GM12878 (cell line): ENCODE measurements at places on chromosomes 16 and 17. TPM values are rescaled to one million over a fixed set of nuclear protein-coding genes. Genes with fewer than 3 reads are reported as not detected.

Gene ASPHD1
- not detected in 2 replicates for total RNA-seq

Gene C16orf46
- total RNA-seq, result not detected in 2 replicates

Gene TNFSF12
- total RNA-seq, result 6.7 and 7.0 TPM in 2 replicates

Gene SMPD3
- total RNA-seq, result 1.5 and 1.8 TPM in 2 replicates

Gene HBQ1
- total RNA-seq, result not detected in 2 replicates

DNA sequence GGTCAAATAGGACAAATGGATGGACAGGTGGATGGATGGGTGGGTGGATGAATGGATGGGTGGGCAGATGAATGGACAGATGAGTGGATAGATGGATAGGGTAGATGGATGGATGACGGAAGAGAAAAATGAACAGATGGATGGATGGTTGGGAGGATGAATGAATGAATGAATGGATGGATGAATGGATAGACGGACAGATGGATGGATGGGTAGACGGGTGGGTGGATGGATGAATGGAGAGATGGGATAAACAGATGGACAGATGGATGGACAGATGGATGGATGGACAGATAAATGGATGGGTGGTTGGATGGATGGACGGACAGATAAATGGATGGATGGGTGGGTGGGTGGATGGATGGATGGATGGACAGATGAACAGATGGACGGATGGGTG is 232.8 kb downstream of the GRIN2A start:
- no peaks in the 10 kb centered on the region for H3K36me3 ChIP-seq
- no peak for DNase-seq
- no peak overlapping the region for H3K27ac ChIP-seq
- no peaks in the 10 kb centered on the region for H3K27me3 ChIP-seq
- no peak overlapping the region for H3K4me3 ChIP-seq

DNA sequence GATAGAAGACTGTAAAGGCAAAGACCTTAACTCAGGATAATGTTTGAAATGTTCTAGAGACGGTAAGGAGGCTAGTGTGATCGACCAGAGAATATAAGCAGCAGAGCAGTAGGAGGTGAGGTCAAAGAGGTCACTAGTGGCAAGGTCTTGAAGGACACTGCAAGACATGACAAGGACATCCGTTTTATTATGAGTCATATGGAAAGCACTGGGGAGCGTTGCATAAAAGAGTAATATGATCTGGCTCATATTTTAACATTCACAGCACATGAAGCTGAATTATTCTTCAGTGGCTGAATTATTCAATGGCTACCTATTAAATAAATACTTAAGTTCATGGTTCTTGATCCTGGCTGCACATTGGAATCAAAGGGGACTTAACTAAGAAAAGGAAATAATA is 123.7 kb downstream of the SOX9 start:
- H3K4me3 ChIP-seq, result no peak overlapping the region
- no peaks in the 10 kb centered on the region for H3K36me3 ChIP-seq
- H3K27me3 ChIP-seq, result no peaks in the 10 kb centered on the region
- no peak for DNase-seq
- no peak overlapping the region for H3K27ac ChIP-seq

- no peaks in the 10 kb centered on the region for H3K36me3 ChIP-seq
- peak; percentile 62 for DNase-seq
- peak overlapping the region; percentile 14; the same call in 1 of the 2 replicates for H3K27ac ChIP-seq
- peaks cover 24% of the 10 kb centered on the region for H3K4me1 ChIP-seq
- H3K27me3 ChIP-seq, result no peaks in the 10 kb centered on the region
- H3K4me3 ChIP-seq, result no peak overlapping the region
Observed at GRCh38 chr16:31344712-31345111, 10.3 kb upstream of the ITGAX start.

- no peak overlapping the region for H3K27ac ChIP-seq
- peaks cover 11% of the 10 kb centered on the region for H3K4me1 ChIP-seq
- H3K4me3 ChIP-seq, result no peak overlapping the region
- no peak for DNase-seq
Observed at GRCh38 chr17:39701012-39701783, 1.3 kb downstream of the ERBB2 start.

DNA sequence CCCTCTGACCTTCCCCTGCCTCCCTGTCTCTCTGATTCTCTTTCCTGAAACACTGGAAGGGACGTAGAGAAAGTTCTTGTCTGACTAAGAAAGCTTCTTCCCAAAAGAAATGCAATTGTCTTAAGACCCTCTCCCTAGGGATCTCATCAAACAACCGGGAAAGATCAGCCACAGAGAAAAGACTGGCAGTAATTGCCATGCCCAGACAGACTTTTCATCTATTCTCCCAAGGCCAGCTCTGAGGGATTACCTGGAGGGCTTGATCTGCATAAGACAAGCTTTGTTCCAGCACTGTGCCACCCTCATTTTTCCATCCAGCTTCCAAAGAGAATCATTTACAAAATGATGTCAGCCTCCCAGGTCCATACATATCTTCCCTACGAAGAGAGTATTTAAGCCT is 38.8 kb upstream of the HS3ST3A1 start:
- no peaks in the 10 kb centered on the region for H3K27me3 ChIP-seq
- no peaks in the 10 kb centered on the region for H3K36me3 ChIP-seq
- no peak overlapping the region for H3K27ac ChIP-seq
- no peak for DNase-seq
- no peak overlapping the region for H3K4me3 ChIP-seq

GRCh38 chr17:72151565-72152386 is 31.0 kb downstream of the SOX9 start:
- H3K36me3 ChIP-seq, result no peaks in the 10 kb centered on the region
- no peaks in the 10 kb centered on the region for H3K4me1 ChIP-seq
- H3K27me3 ChIP-seq, result no peaks in the 10 kb centered on the region
- H3K4me3 ChIP-seq, result no peak overlapping the region
- no peak overlapping the region for H3K27ac ChIP-seq

GRCh38 chr16:70694868-70695218 is 9.0 kb upstream of the MTSS2 start:
- no peaks in the 10 kb centered on the region for H3K4me1 ChIP-seq
- H3K27ac ChIP-seq, result no peak overlapping the region
- no peaks in the 10 kb centered on the region; the same call in 1 of the 2 replicates for H3K36me3 ChIP-seq
- H3K4me3 ChIP-seq, result no peak overlapping the region
- no peak for DNase-seq

DNA sequence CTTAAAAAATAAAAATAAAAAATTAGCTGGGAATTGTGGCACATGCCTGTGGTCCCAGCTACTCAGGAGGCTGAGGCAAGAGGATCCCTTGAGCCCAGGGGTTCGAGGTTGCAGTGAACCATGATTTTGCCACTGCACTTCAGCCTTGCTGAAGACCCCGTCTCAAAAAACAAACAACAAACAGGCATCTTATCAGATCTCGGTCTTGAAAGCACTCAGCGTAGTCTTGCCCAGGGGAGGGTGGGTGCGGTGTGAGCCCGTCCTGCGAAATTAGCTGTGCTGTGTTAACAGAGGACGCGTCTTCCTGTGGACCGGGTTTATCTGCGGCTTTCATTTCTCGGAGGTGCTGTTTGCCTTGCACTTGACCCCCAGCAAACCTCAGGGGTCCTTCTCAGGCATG is 5.4 kb downstream of the GAA start:
- no peak for DNase-seq
- no peak overlapping the region for H3K27ac ChIP-seq
- peaks cover 5% of the 10 kb centered on the region; the same call in 1 of the 2 replicates for H3K4me1 ChIP-seq
- H3K4me3 ChIP-seq, result no peak overlapping the region
- no peaks in the 10 kb centered on the region for H3K36me3 ChIP-seq

DNA sequence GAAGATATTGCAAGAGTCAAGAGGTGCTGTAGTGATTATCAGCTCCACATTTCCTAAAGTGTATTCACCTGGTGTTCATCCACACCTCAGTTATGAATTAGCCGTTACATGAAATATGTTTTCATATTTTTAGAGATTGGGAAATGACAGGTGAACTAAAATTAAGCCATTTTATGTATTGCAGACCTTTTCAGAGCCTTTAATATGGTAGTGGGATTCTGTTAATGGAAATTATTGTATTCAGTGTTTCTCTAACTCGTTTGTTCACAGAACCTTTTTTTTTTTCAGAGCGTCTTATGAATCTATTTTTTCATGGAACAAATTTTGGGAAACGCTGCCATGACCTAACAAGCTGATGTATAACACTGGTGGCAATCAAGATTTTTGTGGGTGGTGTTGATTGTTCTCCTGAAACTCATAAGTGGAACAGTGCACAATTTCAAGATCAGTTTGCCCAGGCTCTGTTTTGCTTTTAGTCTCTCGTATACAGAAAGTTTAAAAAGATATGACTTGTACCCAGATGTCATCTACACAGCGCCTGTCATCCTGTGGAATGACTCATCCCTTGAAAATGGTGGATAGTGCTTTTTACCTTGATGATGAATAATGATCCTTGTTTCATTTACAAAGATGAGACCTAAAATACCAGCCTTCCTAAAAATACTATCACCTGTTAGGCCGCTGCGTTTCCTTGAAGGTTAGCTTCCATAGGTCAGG is 88.8 kb downstream of the ARHGAP44 start:
- H3K4me3 ChIP-seq, result no peak overlapping the region
- peak overlapping the region; percentile 27; the same call in 1 of the 2 replicates for H3K27ac ChIP-seq
- H3K4me1 ChIP-seq, result no peaks in the 10 kb centered on the region
- no peaks in the 10 kb centered on the region for H3K36me3 ChIP-seq
- H3K27me3 ChIP-seq, result no peaks in the 10 kb centered on the region

GRCh38 chr16:75494661-75495075 is 573 bp downstream of the CHST6 start:
- DNase-seq, result no peak
- no peaks in the 10 kb centered on the region for H3K27me3 ChIP-seq
- H3K4me1 ChIP-seq, result peaks cover 13% of the 10 kb centered on the region
- no peaks in the 10 kb centered on the region for H3K36me3 ChIP-seq
- H3K27ac ChIP-seq, result no peak overlapping the region

DNA sequence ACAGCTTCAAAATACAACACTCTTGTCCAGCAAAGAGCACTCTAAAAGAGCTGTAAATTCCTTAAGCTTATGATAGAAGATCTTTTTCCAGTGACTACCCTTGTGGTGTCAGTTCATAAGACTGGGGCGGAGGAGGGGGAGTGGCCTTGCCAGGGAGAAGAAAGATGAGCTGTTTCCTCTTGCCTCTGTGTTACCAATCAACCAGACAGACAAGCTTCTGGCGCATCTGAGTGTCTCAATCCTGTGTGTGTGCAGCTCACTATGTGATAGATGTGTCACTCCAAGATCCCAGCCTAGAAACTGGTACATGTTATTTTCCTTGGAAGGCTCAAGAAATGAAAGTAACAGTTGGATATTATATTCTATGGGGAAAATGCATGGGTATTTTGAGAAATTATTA is 167.4 kb upstream of the CACNG3 start:
- DNase-seq, result no peak
- H3K36me3 ChIP-seq, result peaks cover 2% of the 10 kb centered on the region
- H3K4me1 ChIP-seq, result no peaks in the 10 kb centered on the region
- H3K4me3 ChIP-seq, result no peak overlapping the region

- H3K27ac ChIP-seq, result no peak overlapping the region
- H3K27me3 ChIP-seq, result no peaks in the 10 kb centered on the region; the same call in 1 of the 2 replicates
- H3K4me1 ChIP-seq, result no peaks in the 10 kb centered on the region
- no peaks in the 10 kb centered on the region for H3K36me3 ChIP-seq
- DNase-seq, result no peak
- no peak overlapping the region for H3K4me3 ChIP-seq
Observed at GRCh38 chr17:55648086-55648485, 74.6 kb downstream of the TMEM100 start.

- peaks cover 1% of the 10 kb centered on the region; the same call in 1 of the 2 replicates for H3K27me3 ChIP-seq
- H3K4me3 ChIP-seq, result no peak overlapping the region
- no peak overlapping the region for H3K27ac ChIP-seq
- H3K4me1 ChIP-seq, result peaks cover 6% of the 10 kb centered on the region; the same call in 1 of the 2 replicates
- no peaks in the 10 kb centered on the region for H3K36me3 ChIP-seq
- no peak for DNase-seq
Observed at GRCh38 chr17:81333616-81334368, 38.7 kb upstream of the SLC38A10 start.

GRCh38 chr17:75876190-75876937 is 2.0 kb downstream of the TRIM47 start:
- H3K4me1 ChIP-seq, result peaks cover 25% of the 10 kb centered on the region
- peaks cover 2% of the 10 kb centered on the region for H3K27me3 ChIP-seq
- H3K27ac ChIP-seq, result no peak overlapping the region
- no peaks in the 10 kb centered on the region for H3K36me3 ChIP-seq
- peak overlapping the region; percentile 38; the same call in 1 of the 2 replicates for H3K4me3 ChIP-seq

GRCh38 chr17:20066253-20066652 is 57.1 kb downstream of the SPECC1 start:
- no peaks in the 10 kb centered on the region for H3K27me3 ChIP-seq
- DNase-seq, result no peak
- peaks cover 22% of the 10 kb centered on the region for H3K4me1 ChIP-seq
- H3K36me3 ChIP-seq, result no peaks in the 10 kb centered on the region
